ENCODE measurements at places on chromosomes 1 and 21. TPM values are rescaled to one million over a fixed set of nuclear protein-coding genes. Genes with fewer than 3 reads are reported as not detected.

GRCh38 chr21:33247599-33247998 is 17.9 kb downstream of the IFNAR2 start:
- no peaks in the 10 kb centered on the region for H3K27me3 ChIP-seq
- DNase-seq, result no peak
- peaks cover 51% of the 10 kb centered on the region for H3K4me1 ChIP-seq
- no peak overlapping the region for H3K27ac ChIP-seq
- H3K36me3 ChIP-seq, result peaks cover 91% of the 10 kb centered on the region

DNA sequence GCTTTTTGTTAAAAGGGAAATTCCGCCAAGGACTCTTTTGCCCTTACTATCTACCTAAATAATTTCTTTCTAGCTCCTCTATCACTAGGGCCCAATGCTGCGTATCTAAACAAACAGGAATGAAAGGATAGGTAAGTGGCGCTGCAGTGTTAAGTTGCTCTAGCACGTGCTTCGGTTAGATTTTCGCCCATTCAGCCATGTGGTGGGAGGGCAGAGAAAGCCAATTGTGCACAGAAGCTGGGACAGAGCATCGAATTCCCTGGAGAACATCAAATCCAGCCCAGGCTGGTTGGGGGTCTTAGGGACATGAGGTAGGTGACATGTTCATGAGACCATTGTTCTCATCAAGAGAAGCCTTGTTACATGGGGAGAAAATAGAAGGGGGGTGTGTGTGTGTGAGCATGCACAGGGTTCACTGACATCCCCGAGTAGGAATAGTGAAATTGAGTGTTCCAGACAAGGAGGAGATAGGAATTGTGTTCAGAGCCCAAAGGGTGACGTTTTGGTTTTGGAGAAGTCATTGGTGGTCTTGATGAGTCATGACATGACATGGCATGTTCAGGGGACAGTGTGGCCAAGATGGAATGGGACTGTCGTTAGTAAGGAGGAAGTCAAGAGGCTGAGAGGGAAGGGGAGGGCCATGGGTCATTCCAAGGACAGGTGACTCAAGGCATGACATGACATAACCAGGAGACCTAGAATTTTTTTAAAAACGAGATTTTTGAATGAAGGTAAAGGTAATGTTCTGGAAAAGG is 107.1 kb downstream of the TLR5 start:
- DNase-seq, result no peak
- H3K4me3 ChIP-seq, result no peak overlapping the region
- H3K4me1 ChIP-seq, result no peaks in the 10 kb centered on the region
- H3K27ac ChIP-seq, result no peak overlapping the region
- peaks cover 2% of the 10 kb centered on the region for H3K27me3 ChIP-seq
- H3K36me3 ChIP-seq, result no peaks in the 10 kb centered on the region

- H3K36me3 ChIP-seq, result peaks cover 22% of the 10 kb centered on the region
- no peak overlapping the region for H3K27ac ChIP-seq
- H3K27me3 ChIP-seq, result no peaks in the 10 kb centered on the region
- no peak overlapping the region for H3K4me3 ChIP-seq
- DNase-seq, result no peak
Observed at GRCh38 chr1:92515796-92516201, 29.1 kb upstream of the GFI1 start.

DNA sequence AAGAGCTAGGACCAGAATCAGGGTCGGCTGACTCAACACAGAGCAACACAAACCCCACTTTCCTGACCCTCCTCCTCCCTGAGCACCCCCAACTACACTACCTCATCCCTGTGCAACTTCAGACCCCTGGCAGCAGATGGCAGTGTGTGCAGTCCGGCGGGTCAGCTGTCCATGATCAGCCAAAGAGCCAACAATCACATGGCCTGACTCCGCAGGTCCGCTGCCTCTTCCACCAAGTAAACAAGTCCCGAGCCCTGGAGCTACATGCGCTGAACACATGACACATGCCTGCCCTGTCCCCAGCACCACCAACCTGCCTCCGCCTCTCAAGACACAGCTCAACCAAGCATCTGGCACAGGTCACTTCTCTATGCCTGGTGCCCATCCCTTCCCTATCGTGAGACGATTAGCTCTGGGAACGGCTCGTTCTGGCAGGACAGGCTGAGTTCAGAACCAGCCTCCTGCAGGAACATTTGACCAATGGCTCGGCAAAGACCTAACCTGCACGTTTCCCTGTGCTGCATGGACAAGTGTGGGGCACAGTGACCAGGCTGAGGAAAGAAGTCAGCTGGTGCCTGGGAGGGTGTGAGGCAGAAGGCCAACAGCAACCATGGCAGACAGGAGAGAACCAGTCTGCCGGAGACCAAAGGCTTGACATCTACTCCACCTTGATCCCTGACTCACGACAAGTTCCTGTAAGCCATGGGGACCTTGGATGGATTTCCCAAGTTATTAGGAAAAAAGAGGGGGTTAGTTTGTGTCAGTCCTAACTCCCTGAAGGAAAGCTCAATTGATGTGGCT is 60.3 kb downstream of the CD46 start:
- no peaks in the 10 kb centered on the region for H3K27me3 ChIP-seq
- H3K36me3 ChIP-seq, result peaks cover 81% of the 10 kb centered on the region
- peaks cover 53% of the 10 kb centered on the region for H3K4me1 ChIP-seq
- H3K27ac ChIP-seq, result no peak overlapping the region
- no peak overlapping the region for H3K4me3 ChIP-seq

DNA sequence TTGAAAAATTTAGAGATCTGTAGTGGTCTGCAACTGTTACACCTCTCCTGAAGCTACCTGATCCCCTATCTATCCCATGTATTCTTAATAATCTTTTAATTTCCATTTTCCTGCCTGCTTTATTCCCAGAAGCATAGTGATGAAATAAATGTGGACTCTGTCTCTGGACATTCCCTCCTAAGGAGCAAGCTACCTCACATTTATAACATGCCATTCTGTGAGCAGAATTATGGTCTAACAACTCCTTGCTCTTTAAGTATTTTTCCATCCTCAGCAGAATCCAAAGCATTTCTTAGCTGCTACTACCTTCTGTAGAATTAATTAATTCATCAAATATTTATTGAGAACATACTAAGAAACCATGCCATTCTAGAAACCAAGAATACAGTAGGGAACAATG is 15.1 kb downstream of the CRP start:
- no peak overlapping the region for H3K27ac ChIP-seq
- H3K4me3 ChIP-seq, result no peak overlapping the region
- H3K36me3 ChIP-seq, result no peaks in the 10 kb centered on the region
- peaks cover 9% of the 10 kb centered on the region for H3K27me3 ChIP-seq
- no peak for DNase-seq

DNA sequence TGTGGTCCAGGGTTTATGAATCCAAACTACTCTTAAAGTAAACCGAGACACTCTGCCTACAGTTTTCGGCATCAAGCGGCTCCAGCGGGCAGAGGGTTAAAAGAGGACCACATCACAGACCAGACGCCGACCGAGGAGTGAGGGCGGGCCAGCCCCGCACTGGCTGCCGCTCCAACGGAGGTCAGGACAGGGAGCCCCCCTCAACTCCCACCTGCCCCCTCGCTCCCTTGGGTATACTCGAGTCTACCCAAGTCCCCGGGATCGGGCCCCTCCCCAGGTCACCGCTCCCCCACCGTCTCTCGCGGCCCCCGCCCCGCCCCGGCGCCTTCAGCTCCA is 312 bp downstream of the ARNT start:
- peak overlapping the region; percentile 91 for H3K27ac ChIP-seq
- H3K4me1 ChIP-seq, result peaks cover 34% of the 10 kb centered on the region
- DNase-seq, result no peak
- H3K27me3 ChIP-seq, result no peaks in the 10 kb centered on the region

GRCh38 chr1:54559111-54559548 is 11.1 kb downstream of the ACOT11 start:
- no peak overlapping the region for H3K4me3 ChIP-seq
- no peaks in the 10 kb centered on the region for H3K36me3 ChIP-seq
- H3K27ac ChIP-seq, result no peak overlapping the region
- H3K4me1 ChIP-seq, result no peaks in the 10 kb centered on the region

Gene IFNAR1
- total RNA-seq, result 38.6 TPM

Gene BMP8B
- total RNA-seq, result 0.60 TPM

Gene BCL2L15
- total RNA-seq, result 1.6 TPM
